Uterine smooth muscle cell (primary cell): ENCODE measurements at places on chromosomes 5 and 9. TPM values are rescaled to one million over a fixed set of nuclear protein-coding genes. Genes with fewer than 3 reads are reported as not detected.

Gene CCNJL
- 0.11 and 0.12 TPM in 2 replicates for total RNA-seq

Gene FAM120A
- total RNA-seq, result 106 and 125 TPM in 2 replicates

Gene TMC1
- 0.62 and 2.1 TPM in 2 replicates for total RNA-seq

Gene PHPT1
- total RNA-seq, result 44.4 and 70.9 TPM in 2 replicates

Gene CLTA
- 289 and 311 TPM in 2 replicates for total RNA-seq

Gene ENTPD2
- not detected in 2 replicates for total RNA-seq

Gene PCDHB3
- total RNA-seq, result 0.75 and 0.77 TPM in 2 replicates

Gene RNF208
- total RNA-seq, result 0.11 and 0.25 TPM in 2 replicates

Gene FCN2
- not detected in 2 replicates for total RNA-seq

Gene HAND1
- total RNA-seq, result not detected in 2 replicates

Gene MARCOL
- not detected in 2 replicates for total RNA-seq

Gene GABRA6
- not detected in 2 replicates for total RNA-seq

Gene S1PR3
- total RNA-seq, result 11.7 and 14.5 TPM in 2 replicates

Gene WDR38
- total RNA-seq, result 0.11 TPM in 1 of 2 replicates, not detected in the other

Gene C5orf52
- not detected in 2 replicates for total RNA-seq

Gene WDR70
- 37.4 and 39.6 TPM in 2 replicates for total RNA-seq

Gene AGXT2
- total RNA-seq, result not detected in 2 replicates
